ENCODE measurements at places on chromosomes 7 and 10.

DNA sequence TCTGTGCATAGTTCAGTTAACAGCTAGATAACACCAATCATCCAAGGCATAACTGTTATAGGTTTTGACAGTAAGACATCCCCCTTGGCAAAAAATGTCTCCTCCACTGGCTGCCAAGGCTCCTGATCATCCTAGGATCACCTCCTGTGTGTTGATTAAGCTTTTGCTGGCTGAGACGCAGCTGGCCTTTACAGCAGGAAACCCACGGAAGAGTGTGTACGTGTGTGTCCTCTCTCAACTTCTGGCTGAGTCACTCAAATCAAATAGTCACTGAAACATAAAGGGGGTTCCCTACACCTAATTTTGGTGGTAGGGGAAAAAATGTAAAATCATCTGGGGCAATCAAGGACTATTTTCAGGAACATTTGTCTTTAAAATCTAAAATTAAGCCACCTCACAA is 208.8 kb downstream of the CTNNA3 start:
- no peak for DNase-seq
- H3K27ac ChIP-seq = no peak overlapping the region
- H3K36me3 ChIP-seq = no peaks in the 10 kb centered on the region
- peaks cover 12% of the 10 kb centered on the region for H3K27me3 ChIP-seq
- H3K4me1 ChIP-seq = no peaks in the 10 kb centered on the region

GRCh38 chr10:99535764-99536337 is 3.1 kb downstream of the NKX2-3 start:
- no peak overlapping the region for H3K4me3 ChIP-seq
- peaks cover 91% of the 10 kb centered on the region for H3K27me3 ChIP-seq
- no peak for DNase-seq
- no peak overlapping the region for H3K27ac ChIP-seq
- H3K36me3 ChIP-seq = peaks cover 4% of the 10 kb centered on the region

DNA sequence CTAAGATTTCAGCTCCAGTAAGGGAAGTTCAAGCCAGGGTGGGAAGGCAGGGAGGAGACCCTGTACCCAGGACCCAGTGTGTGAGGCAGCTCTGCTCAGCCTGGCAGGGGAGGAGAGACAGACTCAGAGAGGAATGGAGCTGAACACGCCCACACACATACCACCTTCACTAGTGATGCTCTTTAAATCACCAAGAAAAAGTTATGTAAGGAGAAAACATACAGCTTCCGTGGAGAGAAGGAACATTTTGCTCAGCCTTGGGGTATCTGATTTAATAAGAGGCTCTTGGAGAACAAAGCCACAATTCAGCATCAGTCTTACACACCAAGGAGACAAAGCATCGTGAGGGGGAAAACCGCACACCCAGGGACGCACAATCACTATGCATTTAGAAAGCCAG is 62.9 kb downstream of the PRKAG2 start:
- no peak overlapping the region for H3K4me3 ChIP-seq
- no peak overlapping the region for H3K27ac ChIP-seq
- peaks cover 2% of the 10 kb centered on the region for H3K36me3 ChIP-seq
- peaks cover 39% of the 10 kb centered on the region for H3K4me1 ChIP-seq
- DNase-seq = no peak

GRCh38 chr10:21661935-21662334 is 127.9 kb downstream of the MLLT10 start:
- no peaks in the 10 kb centered on the region for H3K27me3 ChIP-seq
- peaks cover 34% of the 10 kb centered on the region for H3K4me1 ChIP-seq
- H3K27ac ChIP-seq = no peak overlapping the region
- peaks cover 5% of the 10 kb centered on the region for H3K36me3 ChIP-seq
- H3K4me3 ChIP-seq = no peak overlapping the region

DNA sequence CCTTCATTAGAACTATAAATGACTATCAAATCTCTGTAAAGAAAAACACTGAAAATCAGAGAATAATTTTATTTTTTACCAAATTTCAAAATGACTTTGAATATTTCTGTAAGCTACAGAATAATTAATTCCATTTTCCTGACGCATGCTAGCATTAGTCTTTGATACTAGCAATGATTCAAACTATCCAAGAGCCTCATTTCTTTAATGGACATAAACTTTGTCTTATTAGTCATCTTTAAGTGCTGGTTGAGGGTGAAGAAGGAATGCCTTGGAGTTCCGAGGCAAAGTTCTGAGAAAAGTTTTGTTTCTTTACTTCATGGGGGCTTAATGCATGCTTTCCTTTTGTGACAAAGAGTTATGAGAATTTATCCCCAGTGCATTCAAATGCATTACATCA is 137.3 kb downstream of the AGMO start:
- H3K36me3 ChIP-seq = no peaks in the 10 kb centered on the region
- no peak overlapping the region for H3K27ac ChIP-seq
- no peaks in the 10 kb centered on the region for H3K27me3 ChIP-seq
- no peak overlapping the region for H3K4me3 ChIP-seq
- H3K4me1 ChIP-seq = no peaks in the 10 kb centered on the region

DNA sequence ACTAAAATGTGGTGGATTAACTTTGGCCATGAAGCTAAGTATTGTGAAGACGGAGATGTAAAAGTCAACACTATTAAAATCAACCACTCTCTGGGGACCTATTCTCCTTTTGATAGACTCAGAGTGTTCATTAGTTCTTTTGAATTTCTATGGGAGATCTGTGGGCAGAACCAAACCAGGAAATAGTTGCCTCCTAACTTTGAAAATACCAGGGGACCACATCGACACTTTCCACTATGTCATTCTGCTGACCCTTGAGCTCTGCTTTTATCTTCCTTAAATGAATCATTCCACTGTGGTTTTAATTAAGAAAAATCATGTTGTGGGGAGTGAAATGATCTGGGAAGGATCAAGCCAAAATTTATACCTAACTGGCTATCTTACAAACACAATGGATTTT is 960.5 kb downstream of the GATA3 start:
- H3K4me1 ChIP-seq = no peaks in the 10 kb centered on the region
- H3K27me3 ChIP-seq = peaks cover 36% of the 10 kb centered on the region
- no peak overlapping the region for H3K4me3 ChIP-seq
- H3K36me3 ChIP-seq = no peaks in the 10 kb centered on the region
- DNase-seq = no peak

DNA sequence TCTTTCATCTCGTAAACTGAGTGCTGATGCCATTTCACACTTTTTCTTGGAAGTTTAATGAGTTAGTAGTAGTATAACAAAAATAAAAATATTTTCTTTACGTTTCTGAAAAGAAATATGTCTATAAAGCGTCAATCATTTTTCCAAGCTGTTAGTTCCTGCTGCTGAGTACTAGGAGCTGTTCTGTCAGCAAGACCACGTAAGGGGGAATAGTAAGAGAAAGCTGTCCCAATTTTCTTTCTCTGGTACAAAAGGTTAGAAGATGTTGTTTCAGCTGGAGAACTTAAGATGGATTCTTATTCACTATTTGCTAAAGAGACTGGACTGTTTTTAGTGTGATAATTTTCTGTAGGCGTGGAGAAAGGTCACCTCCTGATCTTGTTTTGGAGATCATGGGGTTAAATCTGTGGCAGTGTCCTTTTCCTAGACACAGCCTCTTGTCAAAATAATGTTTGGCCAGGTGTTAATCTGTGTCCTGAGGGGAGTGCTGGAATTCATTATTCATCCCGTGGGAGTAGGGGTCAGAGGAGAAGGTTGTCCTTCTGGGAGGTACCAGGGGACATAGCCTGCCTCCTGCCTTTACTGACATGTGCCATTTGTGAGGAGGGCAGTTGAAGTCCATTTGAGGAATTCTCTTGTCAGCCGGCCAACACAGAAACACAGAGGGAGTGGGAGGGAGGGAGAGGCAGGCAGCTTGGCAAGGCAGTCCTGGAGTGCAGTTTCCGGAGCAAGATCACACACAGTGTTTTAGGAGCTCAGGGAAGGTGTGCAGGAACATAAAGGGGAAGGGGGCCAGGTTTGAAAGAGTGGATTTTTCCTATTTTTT is 368.7 kb downstream of the AUTS2 start:
- H3K36me3 ChIP-seq = no peaks in the 10 kb centered on the region
- H3K27ac ChIP-seq = no peak overlapping the region
- H3K4me1 ChIP-seq = peaks cover 8% of the 10 kb centered on the region
- no peak for DNase-seq
- H3K4me3 ChIP-seq = no peak overlapping the region

- H3K27ac ChIP-seq = no peak overlapping the region
- no peak for DNase-seq
- H3K4me3 ChIP-seq = no peak overlapping the region
- H3K4me1 ChIP-seq = no peaks in the 10 kb centered on the region
- H3K27me3 ChIP-seq = peaks cover 39% of the 10 kb centered on the region
Measured at GRCh38 chr10:61071580-61071979, 127.6 kb upstream of the RHOBTB1 start.

DNA sequence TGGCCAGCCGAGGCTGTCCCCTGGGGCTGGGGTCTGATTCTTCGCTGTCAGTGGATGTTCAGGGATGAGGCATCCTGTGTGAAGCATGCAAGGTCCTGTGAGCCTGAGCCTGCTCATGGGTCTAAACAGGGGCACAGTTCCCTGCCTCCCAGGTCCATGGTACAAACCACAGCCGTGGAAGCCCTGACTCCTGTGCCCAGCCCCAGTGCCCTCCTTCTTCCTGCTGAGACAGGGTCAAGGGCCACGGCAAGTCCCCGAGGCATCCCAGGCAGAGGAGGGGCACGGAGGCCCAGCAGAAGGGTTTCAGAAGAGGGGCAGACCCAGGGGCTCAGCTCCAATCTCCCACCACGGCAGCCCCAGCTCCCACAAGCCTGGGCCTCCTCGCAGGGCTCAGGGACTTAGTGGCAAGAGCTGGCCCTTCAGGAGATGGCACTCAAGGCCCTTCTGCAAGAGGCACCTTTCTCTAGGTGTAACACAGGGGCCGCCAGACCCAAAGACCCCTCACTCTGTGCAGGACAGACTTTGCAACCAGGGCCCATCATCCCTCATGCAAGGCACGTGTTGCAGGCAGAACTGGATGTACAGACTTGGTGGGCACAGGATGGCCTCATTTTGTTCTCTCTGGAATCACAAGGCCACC is 248.8 kb downstream of the TCERG1L start:
- no peaks in the 10 kb centered on the region for H3K4me1 ChIP-seq
- H3K36me3 ChIP-seq = no peaks in the 10 kb centered on the region
- H3K27ac ChIP-seq = no peak overlapping the region
- H3K27me3 ChIP-seq = no peaks in the 10 kb centered on the region
- H3K4me3 ChIP-seq = no peak overlapping the region

DNA sequence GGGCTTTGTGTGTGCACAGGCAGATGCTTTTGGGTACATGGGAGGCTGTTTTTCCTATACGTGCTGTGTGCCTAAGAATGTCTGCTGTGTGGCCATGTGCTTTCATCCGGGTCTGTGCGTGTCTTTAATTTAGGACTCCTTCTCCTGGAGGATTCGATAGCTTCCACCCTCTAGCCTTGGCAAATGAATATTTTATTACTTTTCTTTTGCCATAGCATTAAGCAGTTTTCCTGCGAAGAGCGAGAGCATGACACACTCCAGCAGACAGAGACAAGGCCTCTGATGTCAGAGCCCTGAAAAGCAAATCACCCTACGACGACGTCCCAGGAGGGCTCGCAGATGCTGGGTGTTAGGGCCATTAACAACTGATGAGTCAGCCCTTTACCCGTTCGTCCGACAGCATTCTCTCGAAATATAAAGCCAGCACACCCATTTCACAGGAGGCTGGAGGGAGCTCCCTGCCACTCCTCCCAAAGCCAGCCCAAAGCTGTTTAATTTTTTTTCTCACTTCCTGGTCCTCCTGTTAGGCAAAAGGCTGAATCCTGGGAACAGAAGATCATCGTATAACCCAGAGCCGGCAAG is 311.3 kb upstream of the ZMIZ1 start:
- H3K27ac ChIP-seq = no peak overlapping the region
- H3K27me3 ChIP-seq = peaks cover 53% of the 10 kb centered on the region
- no peak overlapping the region for H3K4me3 ChIP-seq
- H3K36me3 ChIP-seq = no peaks in the 10 kb centered on the region
- DNase-seq = no peak

GRCh38 chr7:115734641-115735040 is 295.9 kb downstream of the TFEC start:
- H3K4me1 ChIP-seq = no peaks in the 10 kb centered on the region
- H3K27ac ChIP-seq = no peak overlapping the region
- DNase-seq = no peak
- no peaks in the 10 kb centered on the region for H3K27me3 ChIP-seq
- H3K36me3 ChIP-seq = no peaks in the 10 kb centered on the region
- H3K4me3 ChIP-seq = no peak overlapping the region

- no peaks in the 10 kb centered on the region for H3K36me3 ChIP-seq
- H3K4me1 ChIP-seq = no peaks in the 10 kb centered on the region
- H3K27ac ChIP-seq = no peak overlapping the region
- H3K27me3 ChIP-seq = no peaks in the 10 kb centered on the region
- H3K4me3 ChIP-seq = no peak overlapping the region
Measured at GRCh38 chr10:57145548-57145947, 784.5 kb upstream of the ZWINT start.

Data from central memory CD8-positive, alpha-beta T cell (primary cell).